ENCODE measurements at places on chromosomes 5 and 9.

GRCh38 chr5:109784687-109785086 is 95.0 kb downstream of the MAN2A1 start:
- no peak for DNase-seq

GRCh38 chr9:13491138-13491492 is 211.6 kb upstream of the MPDZ start:
- DNase-seq = no peak

GRCh38 chr9:109119439-109120203 is at the start of gene TMEM245:
Gene TMEM245, minus strand, starts transcription at chr9:109119947. Its CDS starts 34 bp downstream, at chr9:109119913.
- peak; percentile 86 for DNase-seq

DNA sequence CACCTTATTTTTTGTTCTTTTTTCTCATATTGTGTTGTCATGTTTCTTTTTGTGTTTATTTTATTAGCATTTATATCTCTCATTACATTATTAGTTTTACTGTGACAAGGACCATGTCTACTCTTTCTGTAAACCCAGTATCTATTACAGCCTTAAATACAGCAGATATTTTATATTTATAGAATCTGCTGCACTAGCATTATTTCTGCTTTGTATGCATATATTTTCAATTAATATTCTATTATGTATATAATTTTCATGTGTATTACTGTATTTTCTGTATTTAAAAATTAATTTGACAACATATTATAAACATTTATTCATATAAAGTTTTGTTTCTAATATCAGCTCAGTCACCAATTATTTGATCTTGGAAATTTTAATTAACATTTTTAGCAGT is 19.5 kb upstream of the C6 start:
- DNase-seq = no peak

DNA sequence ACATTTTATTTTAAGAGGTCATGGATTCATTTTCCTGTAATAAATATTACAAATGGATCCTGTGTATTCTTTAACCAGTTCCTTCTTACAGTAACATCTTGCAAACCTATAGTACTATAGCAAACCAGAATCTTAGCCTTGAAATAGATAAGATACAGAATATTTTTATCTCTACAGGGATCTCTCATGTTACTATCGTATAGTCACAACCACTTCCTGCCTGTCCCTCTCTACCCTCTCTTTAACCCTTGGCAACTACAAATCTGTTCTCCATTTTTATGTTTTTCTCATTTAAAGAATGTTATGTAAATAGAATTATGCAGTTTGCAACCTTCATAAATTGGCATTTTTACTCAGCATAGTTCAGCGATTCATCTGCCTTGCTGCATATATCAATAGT is 454.0 kb downstream of the DIRAS2 start:
- DNase-seq = no peak

DNA sequence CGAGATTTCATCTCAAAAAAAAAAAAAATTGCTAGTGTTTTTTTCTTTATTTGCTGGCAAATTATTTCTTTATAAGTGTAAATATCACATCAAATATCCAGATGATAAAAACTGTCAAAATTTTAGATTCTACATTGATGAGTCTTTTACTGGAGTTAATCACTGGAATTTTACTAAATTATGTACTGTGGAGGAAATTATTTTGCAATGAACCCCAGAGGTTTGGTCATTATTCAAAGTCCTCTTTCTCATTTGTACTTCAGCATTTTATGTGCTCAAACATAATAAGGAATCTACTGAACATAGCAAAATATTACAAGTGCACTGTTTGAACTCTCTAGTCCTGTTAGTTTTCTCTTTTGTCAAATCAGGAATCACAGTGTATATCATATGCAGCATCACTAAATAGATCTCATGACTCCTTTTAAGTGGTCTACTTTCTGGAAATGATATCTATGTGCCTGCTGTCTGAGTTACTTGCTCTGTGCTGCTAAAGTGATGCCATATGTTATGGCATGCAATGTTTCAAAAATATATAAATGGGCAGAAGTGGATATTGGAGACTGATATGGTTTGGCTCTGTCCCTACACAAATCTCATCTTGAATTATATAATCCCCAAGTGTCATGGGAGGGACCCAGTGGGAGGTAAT is 18.0 kb downstream of the OTULINL start:
- DNase-seq = no peak

DNA sequence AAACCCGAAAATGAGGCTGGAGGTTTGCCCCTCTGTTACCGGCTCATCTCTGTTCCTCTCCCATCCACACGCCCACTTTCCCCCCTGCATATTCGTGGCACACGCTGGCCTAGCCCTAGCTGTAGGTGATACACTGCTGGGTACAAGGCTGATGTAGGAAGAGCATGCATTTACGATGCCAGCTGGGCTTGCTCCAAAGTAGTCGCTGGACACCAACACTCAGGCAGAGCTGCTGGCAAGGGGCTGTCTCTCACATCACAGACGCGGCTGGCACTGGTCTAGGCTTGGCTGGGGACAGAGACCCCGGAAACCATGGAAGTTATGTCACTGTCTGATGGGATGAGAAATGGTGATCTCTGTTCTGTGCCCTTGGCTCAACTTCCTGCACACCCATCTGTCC is 9.8 kb upstream of the PHYKPL start:
- no peak for DNase-seq

Data from activated CD4-positive, alpha-beta T cell treated with anti-CD3 and anti-CD28 coated beads for 24 hours (primary cell).